ENCODE measurements at places on chromosomes 2 and 18.
A peak's percentile ranks its signal among the peaks of the same experiment; 100 is the strongest.

DNA sequence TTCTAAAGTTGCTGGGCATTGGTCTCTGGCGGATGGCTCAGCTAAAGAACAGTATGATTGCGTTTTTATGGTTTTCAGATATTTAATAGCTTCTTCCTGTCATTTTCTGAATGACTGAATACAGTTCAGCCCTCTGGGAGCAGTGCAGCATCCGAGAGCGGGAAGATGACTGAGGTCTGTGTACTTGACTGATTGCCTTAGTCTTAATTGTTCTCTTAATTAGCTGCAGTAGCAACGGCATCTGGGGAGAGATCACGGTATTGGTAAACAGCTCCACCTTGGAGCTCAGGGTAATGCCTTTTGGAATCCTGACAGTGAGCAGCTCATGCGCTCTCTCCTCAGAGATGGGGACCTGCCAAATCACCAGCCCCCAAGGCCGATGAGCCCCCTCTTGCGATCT lies 481.4 kb upstream of the SPRED2 start:
- no peak for DNase-seq

- no peak for DNase-seq
Observed at GRCh38 chr18:35508030-35508429, 10.3 kb upstream of the INO80C start.

DNA sequence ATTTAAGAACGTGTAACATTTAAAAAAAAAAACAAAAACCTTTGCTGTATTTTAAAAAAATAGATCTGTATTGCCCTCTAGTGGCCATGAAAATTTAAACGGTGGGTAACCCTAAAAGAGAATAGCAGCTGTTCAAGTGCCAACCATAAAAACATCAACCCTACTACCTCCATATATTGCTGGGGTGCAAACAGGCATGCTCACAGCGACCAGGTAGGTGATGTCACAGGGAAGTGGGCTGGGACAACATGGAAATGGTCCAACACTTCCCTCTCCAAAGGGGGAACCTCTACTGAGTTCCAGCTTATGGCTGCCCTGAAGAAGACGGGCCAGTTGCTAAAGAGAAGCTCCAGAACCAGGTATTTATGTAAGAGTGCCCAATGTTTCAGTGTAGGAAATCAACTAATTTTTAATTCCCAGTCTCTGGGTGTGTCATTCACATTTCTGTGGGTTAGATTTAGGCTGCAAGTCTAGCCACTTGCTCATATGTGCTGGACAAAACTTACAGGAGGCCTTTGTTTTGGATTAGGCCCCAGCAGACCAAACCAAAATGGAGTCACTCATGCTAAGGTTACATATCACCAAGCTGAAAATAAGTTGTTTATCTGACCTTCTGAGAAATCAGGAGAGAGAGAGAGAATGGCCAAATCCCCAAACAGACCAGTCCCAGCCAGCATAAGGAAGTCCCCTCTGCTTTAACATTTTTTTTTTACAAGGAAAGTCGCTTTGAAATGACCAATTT lies 54.5 kb downstream of the SKA1 start:
- DNase-seq: no peak

- no peak for DNase-seq
Observed at GRCh38 chr2:128260239-128261138, 58.2 kb downstream of the HS6ST1 start.

GRCh38 chr18:54790109-54790508 lies 38.2 kb upstream of the RAB27B start:
- DNase-seq: no peak

DNA sequence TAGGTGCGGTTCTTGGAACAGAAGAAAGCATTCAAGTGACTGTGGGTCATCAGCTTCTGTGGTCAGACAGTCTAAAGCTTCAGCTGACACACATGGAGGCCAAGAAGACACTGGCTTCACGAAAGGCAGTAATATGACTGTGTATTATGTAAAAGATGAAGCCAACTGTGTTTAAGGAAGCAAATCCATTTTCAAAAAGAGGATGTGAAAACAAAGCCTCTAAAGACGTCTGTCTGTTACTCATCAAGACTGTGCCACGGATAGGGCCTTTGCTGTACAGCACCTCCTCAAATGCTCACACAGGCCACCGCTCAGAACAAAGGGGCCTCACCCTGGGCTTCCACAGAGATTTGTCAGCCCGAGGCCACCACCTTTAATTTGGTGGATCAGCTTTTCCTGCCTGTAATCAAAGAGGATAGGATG lies 21.1 kb upstream of the TMEM163 start:
- peak; percentile 18 for DNase-seq

DNA sequence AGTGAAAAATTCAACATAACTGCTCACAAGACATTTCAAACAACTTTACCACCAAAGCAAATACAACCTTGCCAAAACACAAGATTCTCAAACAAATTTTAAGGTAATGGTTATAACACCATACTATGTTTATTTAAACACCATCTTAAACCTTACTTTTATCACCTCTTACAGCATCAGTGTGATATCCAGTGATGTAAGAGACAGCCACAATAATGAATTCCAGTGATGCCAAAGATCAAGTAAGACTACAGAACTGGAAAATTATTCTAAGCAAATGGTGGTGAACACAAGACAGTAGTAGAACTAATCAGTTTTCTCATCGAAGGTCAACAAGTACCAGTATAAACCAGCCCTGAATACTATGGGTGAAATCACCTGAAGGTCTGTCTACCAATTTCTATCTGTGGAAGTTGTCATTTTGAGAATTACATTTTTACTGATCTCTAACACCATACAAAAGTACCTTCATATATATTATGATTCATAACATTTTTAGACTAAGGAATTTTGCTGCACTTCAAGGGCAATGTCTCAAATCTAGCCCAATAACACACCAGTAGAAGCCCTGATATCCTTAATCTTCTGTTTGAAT lies 146.2 kb downstream of the RBMS1 start:
- no peak for DNase-seq

- no peak for DNase-seq
Observed at GRCh38 chr2:109703077-109703476, 88.9 kb downstream of the SOWAHC start.

DNA sequence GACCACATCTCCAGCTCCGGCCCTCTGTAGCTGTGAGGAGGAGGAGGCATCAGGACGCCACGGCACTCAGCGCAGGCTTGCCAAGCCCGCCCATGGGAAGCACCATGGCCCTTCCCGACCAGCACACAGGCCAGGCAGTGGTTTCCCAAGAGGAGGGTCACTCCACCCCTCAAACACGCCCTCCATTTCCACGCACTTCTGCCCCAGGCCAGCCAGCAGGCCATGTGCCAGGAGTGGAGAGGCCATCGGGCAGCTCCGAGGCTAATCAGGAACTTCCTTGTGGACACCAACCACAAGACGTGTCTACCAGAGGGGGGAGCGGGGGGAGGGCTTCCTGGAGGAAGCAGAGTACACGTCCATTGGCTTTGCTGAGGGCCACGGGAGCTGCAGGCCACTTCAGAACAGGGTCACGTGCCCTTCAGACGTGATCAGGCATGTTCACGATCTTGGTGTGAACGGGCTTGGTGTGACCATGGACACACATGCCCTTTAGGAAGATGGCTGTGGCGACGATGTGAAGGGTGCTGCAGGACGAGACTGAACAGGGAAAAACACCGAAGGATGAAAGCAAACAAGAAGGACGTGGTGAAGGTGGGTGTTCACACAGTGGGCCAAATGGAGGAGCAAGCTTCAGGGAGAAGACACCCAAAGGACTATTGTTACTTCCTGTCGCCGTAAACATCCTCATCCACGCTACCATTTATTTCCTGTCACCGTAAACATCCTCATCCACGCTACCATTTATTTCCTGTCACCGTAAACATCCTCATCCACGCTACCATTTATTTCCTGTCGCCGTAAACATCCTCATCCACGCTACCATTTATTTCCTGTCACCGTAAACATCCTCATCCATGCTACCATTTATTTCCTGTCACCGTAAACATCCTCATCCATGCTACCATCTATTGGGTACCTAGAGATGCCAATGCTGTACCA lies 6.5 kb upstream of the MTERF4 start:
- no peak for DNase-seq

GRCh38 chr2:173568054-173568453 lies 213.4 kb downstream of the CDCA7 start:
- DNase-seq: peak; percentile 5

- DNase-seq: no peak
Observed at GRCh38 chr2:57370882-57371585, 675.6 kb upstream of the VRK2 start.

- no peak for DNase-seq
Observed at GRCh38 chr2:182715121-182715891, 751 bp upstream of the DNAJC10 start.

- no peak for DNase-seq
Observed at GRCh38 chr2:140654565-140654964, 1476.3 kb downstream of the LRP1B start.

DNA sequence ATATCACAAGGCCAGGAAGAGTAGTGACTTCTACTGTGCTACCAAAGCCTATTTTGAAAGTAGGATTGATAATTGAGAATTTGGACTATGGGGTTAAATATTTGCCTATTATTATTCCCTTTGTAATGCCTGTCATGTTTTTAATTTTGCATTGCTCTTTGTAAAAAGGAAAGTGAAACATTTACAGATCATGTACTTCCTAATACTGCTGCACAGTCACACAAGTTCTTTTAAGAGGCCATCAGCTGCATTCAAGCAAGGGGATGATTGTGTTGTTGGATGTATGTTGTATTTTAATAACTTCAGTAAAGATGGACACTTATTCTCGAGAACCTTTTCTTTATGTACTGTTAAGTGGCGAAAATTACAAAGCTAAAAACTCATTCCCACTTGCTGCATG lies 70.1 kb downstream of the PLEKHA3 start:
- no peak for DNase-seq

DNA sequence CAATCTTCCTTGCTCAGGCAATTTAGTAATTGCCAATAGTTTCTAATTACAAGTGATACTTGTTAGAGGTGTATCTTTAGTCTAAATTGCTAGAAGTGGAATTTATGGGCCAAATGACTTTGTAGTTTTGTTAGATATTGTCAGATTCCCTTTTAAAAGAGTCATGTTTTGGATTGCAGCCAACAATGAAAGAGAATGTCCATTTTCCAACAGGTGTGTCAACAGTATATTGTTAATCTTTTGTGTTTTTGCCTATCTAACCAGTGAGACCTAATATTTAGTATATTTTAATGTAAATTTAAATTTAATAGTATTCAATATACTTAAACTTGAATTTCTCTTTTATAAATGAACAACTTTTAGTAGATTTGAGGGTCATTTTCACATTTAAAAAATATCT lies 259.4 kb upstream of the ETAA1 start:
- no peak for DNase-seq

- DNase-seq: peak; percentile 31
Observed at GRCh38 chr2:68465081-68465916, 1.8 kb downstream of the FBXO48 start.

DNA sequence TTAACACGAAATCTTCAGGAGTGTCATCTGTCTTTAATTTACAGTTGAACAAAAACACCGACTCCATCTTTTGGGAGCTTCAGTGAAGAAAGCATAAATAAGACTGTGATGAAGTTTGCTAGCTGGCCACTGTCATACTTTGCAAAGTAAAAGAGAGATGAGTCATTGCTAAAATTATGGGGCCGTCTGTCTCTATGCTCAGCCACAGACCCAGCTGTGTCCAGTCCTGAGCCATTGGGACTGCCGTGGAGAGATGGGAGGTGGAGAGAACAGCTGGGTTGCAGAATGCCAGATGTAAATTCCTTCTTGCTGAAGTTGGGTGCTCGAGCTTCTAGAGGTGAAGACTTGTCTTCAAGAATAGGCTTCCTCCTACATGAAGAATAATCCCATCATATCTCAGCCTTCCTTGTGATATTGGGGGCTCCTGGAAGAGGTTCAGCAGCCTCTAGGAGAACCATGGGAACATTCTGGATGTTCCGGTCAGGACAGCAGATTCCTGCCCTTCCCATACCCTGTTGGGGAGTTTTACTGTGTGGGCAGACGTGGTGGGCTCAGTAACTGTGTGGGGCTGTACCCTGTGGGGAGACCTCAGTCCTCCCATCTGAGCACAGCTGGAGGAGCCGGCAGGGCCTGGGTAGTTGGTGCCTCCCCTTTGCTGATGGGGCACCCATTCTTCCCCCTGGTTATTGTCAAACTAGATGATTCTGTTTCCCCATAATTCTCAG lies 71.1 kb downstream of the LDLRAD4 start:
- no peak for DNase-seq

GRCh38 chr2:104752504-104752903 lies 101.4 kb upstream of the POU3F3 start:
- no peak for DNase-seq

GRCh38 chr2:209529579-209529978 lies 105.7 kb downstream of the MAP2 start:
- DNase-seq: no peak

- no peak for DNase-seq
Observed at GRCh38 chr2:241031436-241032165, 33.2 kb downstream of the SNED1 start.

- no peak for DNase-seq
Observed at GRCh38 chr18:75054046-75054445, 154.9 kb downstream of the PTGR3 start.

GRCh38 chr2:75549401-75550253 lies 11.1 kb downstream of the EVA1A start:
- DNase-seq: no peak

GRCh38 chr2:98459496-98460175 lies 15.0 kb downstream of the INPP4A start:
- peak; percentile 15 for DNase-seq

- DNase-seq: no peak
Observed at GRCh38 chr2:240340361-240340761, 95.1 kb upstream of the GPC1 start.
